NCI-H1417 (cell line): ENCODE measurements at places on chromosomes 2 and 18.

- DNase-seq = no peak
These were observed 125.7 kb upstream of the LMAN1 start for GRCh38 chr18:59484561-59485328.

DNA sequence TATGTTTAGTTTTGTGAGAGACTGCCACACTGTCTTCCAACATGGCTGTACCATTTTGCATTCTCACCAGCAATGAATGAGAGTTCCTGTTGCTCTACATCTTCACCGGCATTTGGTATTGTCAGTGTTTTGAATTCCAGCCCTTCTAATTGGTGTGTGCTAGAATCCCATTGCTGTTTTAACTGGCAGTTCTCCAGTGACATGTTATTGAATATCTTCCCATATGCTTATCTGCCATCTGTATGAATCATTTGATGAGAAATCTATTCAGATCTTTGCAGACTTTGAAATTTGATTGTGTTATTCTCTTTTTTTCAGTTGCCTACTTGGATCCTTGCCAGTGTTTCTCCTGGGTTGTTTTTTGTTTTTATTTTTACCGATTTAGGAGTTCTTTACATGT, 99.0 kb downstream of the SNTG2 start:
- DNase-seq = no peak

DNA sequence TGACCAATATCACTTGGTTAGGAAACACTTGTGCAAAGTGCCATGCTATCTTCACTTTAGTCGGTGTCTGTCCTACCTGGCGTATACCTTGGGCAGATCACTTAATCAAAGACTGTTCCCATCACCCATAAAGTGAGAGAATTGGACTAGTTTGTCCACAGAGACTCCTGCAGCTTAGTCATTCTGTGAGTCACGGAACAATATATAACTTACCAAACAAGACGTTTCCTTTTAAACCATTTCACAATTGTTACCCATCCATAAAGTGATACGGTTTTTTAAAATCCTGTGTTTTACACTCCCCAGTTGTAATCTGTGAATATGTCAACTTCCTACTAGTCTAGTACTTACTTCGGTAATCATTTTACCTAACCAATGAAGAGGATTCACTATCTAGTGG, 499.3 kb upstream of the SMIM21 start:
- no peak for DNase-seq

DNA sequence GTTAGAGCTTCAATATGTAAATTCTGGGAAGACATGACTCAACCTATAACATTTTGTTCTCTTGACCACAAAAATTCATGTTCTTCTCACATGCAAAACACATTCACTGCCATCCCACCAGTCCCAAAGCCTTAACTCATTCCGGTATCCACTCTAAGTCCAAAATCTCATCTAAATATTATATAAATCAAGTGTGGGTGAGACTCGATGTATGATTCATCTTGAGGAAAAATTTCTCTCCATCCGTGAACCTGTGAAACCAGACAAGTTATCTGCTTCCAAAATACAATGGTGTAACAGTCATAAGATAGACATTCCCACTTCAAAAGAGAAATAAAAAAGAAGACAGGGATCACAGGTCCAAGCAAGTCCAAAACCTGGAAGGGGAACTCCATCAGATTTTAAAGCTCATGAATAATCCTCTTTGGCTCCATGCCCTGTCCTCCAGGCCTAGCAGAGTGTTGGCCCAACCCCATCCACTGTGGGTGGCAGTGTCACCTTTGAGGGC, 101.3 kb downstream of the RAD51AP2 start:
- DNase-seq = no peak

- DNase-seq = no peak
These were observed 146.8 kb downstream of the MTX2 start for GRCh38 chr2:176415937-176416499.

- no peak for DNase-seq
These were observed 94.3 kb downstream of the DGKD start for GRCh38 chr2:233448575-233448974.

GRCh38 chr2:159797543-159798375, at the start of gene CD302:
Gene CD302 (minus strand): TSS chr2:159798208. CDS start chr2:159798198, 10 bp downstream.
- peak; percentile 19 for DNase-seq

GRCh38 chr18:478681-479080, 21.8 kb downstream of the COLEC12 start:
- DNase-seq = no peak

- no peak for DNase-seq
These were observed 241.6 kb downstream of the RPIA start for GRCh38 chr2:88933091-88933490.
